ENCODE measurements at places on chromosomes 6 and 20.
A peak's percentile ranks its signal among the peaks of the same experiment; 100 is the strongest.

DNA sequence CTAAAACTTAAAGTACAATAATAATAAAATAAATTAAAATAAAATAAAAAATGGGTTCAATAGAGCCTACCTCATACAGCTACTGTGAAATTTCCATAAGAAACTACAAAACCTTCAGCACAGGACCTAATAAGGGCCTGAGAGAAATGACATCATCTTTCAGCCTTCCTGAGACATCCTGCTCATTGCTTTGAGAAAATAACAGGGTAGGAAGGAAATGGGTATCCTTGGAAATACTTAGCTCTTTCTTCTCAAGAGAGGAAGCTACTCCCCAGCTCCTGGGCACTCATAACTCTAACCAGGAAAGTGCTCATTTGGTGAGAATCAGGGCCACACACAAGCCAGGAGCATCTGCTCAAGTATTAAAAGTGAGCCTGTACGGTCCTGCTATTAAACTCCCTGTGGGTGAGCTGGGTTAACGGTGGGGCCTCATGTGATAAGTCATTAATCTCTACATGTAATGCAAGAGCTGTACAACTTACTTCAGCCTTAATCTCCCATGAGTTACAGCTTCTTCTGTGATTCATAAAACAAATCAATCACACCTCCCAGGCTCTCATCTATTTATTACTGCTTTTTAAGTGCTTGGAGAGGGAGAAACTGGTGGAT, 141.4 kb downstream of the MAFB start:
- no peaks in the 10 kb centered on the region for H3K36me3 ChIP-seq
- no peak overlapping the region for H3K4me3 ChIP-seq
- DNase-seq = no peak
- H3K4me1 ChIP-seq = no peaks in the 10 kb centered on the region
- H3K27ac ChIP-seq = no peak overlapping the region

GRCh38 chr6:131600716-131601115, 27.3 kb downstream of the MED23 start:
- no peaks in the 10 kb centered on the region for H3K4me1 ChIP-seq
- no peaks in the 10 kb centered on the region for H3K27me3 ChIP-seq
- no peak overlapping the region for H3K27ac ChIP-seq
- H3K4me3 ChIP-seq = no peak overlapping the region
- no peak for DNase-seq

DNA sequence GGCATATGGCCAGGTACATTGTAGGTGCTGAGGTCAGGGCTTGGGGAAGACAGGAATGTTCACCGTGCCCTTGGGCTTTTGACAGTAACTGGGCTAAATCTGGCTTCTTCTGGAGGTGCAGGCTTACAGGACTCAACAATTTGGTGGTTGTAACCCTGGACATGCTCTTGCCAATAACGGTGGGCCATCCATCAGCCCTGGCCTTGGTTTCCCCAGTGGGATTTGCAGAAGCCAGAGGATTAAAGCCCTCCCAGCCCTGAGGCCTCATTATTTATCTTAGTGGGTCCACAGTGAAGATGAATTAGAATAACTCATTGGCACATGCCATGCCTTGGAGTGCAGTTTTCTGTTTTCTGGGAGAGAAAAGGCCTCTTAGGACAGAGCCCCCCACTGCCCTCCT, 44.0 kb downstream of the TOX2 start:
- H3K36me3 ChIP-seq = peaks cover 65% of the 10 kb centered on the region
- no peaks in the 10 kb centered on the region for H3K27me3 ChIP-seq
- H3K4me3 ChIP-seq = no peak overlapping the region
- DNase-seq = no peak
- H3K4me1 ChIP-seq = peaks cover 99% of the 10 kb centered on the region

DNA sequence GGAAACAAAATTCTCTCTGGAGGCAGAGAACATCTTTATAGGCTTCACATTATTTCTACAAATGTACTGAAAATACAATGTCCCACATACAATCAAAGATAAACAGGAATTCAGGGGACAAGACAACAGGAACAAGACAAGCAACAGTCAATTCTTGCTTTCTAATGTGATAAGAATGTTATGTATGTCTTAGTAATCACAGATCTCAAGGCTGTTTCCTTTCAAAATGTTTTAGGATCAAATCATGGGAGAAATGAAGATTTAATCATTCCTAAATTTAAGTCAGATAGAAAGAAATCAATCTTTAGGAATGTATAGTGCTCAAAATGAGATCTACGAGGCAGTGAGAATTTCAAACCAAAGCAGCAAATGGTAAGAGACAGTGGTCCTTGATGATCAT, 32.1 kb downstream of the NEDD9 start:
- H3K4me1 ChIP-seq = no peaks in the 10 kb centered on the region
- no peak overlapping the region for H3K4me3 ChIP-seq
- no peaks in the 10 kb centered on the region for H3K36me3 ChIP-seq
- H3K27ac ChIP-seq = no peak overlapping the region

GRCh38 chr20:43430265-43431133, 27.2 kb upstream of the SRSF6 start:
- H3K4me1 ChIP-seq = peaks cover 10% of the 10 kb centered on the region
- no peak overlapping the region for H3K27ac ChIP-seq
- peak; percentile 57 for DNase-seq
- H3K27me3 ChIP-seq = no peaks in the 10 kb centered on the region
- H3K36me3 ChIP-seq = no peaks in the 10 kb centered on the region

DNA sequence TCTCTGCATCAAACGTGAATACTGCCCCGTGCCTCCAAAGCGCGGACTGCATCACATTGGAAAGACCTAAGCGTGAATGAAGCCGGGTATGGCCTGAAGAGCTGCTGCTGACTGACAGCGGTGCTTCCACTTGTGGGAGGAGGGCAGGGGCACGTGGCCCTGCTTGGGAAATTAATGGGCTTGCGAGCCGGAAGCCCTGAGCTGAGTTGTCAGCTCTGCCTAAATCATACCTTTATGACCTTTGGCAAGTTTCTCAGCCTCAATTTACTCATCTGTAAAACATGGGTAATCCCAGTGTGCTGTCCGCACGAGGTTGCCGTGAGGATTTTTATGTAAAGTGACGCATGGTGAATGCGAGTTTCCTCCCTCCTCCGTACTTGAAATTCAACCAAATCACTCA, 67.0 kb upstream of the FOXQ1 start:
- H3K4me3 ChIP-seq = no peak overlapping the region
- no peak for DNase-seq
- H3K36me3 ChIP-seq = no peaks in the 10 kb centered on the region
- no peaks in the 10 kb centered on the region for H3K27me3 ChIP-seq
- no peak overlapping the region for H3K27ac ChIP-seq

- no peak overlapping the region for H3K27ac ChIP-seq
- H3K36me3 ChIP-seq = no peaks in the 10 kb centered on the region
- H3K27me3 ChIP-seq = no peaks in the 10 kb centered on the region
- DNase-seq = no peak
- H3K4me1 ChIP-seq = peaks cover 17% of the 10 kb centered on the region
Observed at GRCh38 chr6:15690510-15690909, 27.7 kb upstream of the DTNBP1 start.

- H3K27ac ChIP-seq = no peak overlapping the region
- no peaks in the 10 kb centered on the region for H3K36me3 ChIP-seq
- no peaks in the 10 kb centered on the region for H3K4me1 ChIP-seq
- no peak for DNase-seq
- H3K4me3 ChIP-seq = no peak overlapping the region
Observed at GRCh38 chr6:132084811-132085509, 133.8 kb upstream of the CCN2 start.

DNA sequence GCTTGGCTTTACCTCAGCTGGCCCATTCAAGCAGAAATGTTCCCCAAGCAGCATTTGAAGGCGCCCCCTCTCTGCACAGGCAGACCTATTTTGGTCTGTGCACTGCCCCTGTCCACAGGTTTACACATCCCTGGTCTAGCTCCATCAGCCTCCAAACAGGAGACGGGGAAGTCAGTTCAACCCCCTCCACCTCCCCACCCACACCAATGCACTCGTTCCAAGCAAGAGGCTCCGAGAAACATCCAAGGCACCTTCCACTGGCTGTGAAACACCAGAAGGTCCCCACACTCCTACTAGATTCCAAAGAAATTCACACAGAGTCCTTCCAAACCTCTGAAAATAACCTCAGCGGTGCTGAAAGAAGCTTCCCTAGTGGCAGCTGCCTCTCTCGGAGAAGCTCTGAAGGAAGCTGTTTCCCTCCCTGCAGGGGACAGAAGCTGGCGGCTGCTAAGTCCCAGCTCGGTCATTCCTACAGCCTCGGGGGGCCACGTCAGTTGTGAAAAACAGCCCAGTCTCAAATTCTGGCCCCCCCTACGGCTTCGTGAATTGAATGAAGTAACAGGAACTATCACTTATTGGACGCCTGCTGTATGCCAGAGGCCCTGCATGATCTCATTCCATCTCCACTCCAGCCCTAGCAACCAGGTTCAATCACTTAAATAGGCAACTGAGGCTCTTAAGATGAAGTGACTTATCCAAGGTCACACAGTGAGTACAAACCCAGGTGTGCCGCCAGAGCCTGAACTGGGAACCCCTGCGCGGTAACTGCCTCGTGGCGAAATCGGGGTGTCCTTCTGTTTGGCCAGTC, 815 bp downstream of the SPATA2 start:
- no peaks in the 10 kb centered on the region for H3K36me3 ChIP-seq
- H3K27me3 ChIP-seq = no peaks in the 10 kb centered on the region
- H3K4me1 ChIP-seq = peaks cover 25% of the 10 kb centered on the region
- no peak overlapping the region for H3K27ac ChIP-seq

DNA sequence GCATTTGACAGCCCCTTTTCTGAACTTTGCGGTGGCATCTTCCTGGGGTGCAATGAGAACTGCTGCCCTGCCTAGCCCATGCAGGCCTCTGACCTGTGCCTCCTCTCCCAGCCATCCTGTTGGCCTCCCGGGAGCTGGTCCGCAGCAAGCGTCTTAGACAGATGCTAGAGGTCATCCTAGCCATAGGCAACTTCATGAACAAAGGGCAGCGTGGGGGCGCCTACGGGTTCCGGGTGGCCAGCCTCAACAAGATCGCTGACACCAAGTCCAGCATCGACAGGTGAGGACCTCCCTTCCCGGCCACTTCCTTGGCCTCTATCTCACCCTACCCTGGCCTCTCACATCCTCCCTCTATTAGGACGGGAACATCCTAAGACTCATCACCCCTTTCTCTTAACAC, 37.6 kb downstream of the MOCS1 start:
- DNase-seq = no peak
- no peak overlapping the region for H3K4me3 ChIP-seq
- no peaks in the 10 kb centered on the region for H3K4me1 ChIP-seq
- no peaks in the 10 kb centered on the region for H3K36me3 ChIP-seq
- no peaks in the 10 kb centered on the region for H3K27me3 ChIP-seq

DNA sequence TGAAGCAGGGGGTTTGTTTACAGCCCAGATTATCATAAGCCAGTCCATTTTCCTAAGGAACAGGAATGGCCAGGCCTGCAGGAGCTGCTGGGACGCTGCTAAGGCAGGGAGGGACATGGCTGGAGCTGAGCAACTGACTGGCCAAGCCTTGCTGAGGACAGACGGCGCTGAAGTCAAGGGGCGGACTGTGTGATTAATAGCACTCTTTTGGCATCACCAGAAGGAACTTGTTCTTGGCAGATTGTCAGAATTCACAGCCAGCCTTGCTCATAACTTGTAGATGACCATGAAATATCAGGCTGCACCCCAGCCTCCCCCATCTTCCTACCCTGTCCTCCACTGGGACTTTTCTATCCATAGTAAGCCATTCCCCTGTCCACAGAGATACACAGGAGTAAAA, 218.8 kb upstream of the RNF24 start:
- no peaks in the 10 kb centered on the region for H3K4me1 ChIP-seq
- H3K27ac ChIP-seq = no peak overlapping the region
- no peaks in the 10 kb centered on the region for H3K27me3 ChIP-seq
- no peak overlapping the region for H3K4me3 ChIP-seq
- no peaks in the 10 kb centered on the region for H3K36me3 ChIP-seq

GRCh38 chr20:32024683-32025295, 14.6 kb downstream of the CCM2L start:
- DNase-seq = no peak
- no peaks in the 10 kb centered on the region for H3K27me3 ChIP-seq
- H3K4me3 ChIP-seq = no peak overlapping the region
- no peak overlapping the region for H3K27ac ChIP-seq

- H3K27ac ChIP-seq = no peak overlapping the region
- no peaks in the 10 kb centered on the region for H3K36me3 ChIP-seq
- H3K27me3 ChIP-seq = no peaks in the 10 kb centered on the region
- H3K4me3 ChIP-seq = no peak overlapping the region
- no peak for DNase-seq
Observed at GRCh38 chr6:121711472-121711871, 276.0 kb downstream of the GJA1 start.

GRCh38 chr6:157372501-157373280, 8.3 kb upstream of the ZDHHC14 start:
- H3K36me3 ChIP-seq = no peaks in the 10 kb centered on the region
- DNase-seq = no peak
- no peak overlapping the region for H3K27ac ChIP-seq
- H3K27me3 ChIP-seq = no peaks in the 10 kb centered on the region

DNA sequence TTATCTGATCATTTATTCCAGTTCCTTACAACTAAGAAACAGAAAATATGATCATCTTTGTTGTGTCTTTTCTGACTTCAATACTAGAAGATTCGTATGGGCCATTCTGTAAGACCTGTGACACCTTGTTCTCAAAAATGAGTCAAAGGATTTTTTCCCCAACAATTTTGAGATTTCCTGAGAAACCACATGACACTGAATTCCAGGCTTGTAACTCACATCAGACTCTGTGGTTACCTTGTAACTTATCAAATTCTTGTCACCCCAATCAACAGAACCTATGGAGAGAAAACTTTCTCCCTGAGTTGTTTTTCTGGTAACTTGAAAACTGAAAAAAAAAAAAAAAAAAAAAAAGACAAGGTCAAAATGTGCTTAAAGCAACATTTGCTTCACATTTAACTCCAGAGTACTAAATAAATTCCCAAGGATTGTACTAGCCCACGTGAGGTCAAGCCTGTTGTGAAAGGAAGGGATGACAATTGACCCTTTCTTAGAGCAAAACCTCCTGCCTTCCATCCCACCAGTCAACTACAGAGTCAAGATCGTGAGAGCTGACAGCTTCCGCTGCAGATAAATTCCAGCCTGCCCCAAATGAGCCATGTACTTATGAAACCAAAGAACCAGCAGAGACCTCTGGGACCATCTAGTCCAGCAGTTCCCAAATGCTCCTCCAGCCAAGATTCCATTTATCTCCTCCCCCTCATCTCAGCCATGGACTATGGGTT, 140.3 kb downstream of the TBX18 start:
- H3K27ac ChIP-seq = no peak overlapping the region
- H3K27me3 ChIP-seq = no peaks in the 10 kb centered on the region

DNA sequence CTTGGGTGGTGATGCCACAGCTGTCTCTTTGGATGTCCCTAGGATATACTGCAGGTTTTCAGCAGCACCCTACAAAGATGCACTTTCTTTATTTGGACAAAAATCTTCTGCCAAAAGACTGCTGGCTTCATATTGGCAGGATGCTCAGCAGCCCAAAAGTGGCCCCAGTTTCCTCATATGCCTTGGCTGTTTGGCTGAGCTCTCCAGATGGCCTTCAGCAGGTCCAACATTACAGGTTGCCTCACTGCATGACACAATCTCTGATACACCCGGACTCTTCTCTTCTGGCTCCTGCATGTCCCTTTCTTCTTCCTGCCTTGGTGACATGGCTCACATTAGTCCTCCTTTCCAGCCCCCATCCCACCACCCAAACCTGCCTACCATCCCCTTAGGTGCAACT, 323.7 kb upstream of the CDH4 start:
- H3K27me3 ChIP-seq = no peaks in the 10 kb centered on the region
- no peaks in the 10 kb centered on the region for H3K36me3 ChIP-seq
- H3K27ac ChIP-seq = no peak overlapping the region
- no peak for DNase-seq
